ENCODE measurements at places on chromosomes 7 and 10.
A peak's percentile ranks its signal among the peaks of the same experiment; 100 is the strongest.

GRCh38 chr10:33064706-33065105 is 106.7 kb upstream of the ITGB1 start:
- DNase-seq: no peak

DNA sequence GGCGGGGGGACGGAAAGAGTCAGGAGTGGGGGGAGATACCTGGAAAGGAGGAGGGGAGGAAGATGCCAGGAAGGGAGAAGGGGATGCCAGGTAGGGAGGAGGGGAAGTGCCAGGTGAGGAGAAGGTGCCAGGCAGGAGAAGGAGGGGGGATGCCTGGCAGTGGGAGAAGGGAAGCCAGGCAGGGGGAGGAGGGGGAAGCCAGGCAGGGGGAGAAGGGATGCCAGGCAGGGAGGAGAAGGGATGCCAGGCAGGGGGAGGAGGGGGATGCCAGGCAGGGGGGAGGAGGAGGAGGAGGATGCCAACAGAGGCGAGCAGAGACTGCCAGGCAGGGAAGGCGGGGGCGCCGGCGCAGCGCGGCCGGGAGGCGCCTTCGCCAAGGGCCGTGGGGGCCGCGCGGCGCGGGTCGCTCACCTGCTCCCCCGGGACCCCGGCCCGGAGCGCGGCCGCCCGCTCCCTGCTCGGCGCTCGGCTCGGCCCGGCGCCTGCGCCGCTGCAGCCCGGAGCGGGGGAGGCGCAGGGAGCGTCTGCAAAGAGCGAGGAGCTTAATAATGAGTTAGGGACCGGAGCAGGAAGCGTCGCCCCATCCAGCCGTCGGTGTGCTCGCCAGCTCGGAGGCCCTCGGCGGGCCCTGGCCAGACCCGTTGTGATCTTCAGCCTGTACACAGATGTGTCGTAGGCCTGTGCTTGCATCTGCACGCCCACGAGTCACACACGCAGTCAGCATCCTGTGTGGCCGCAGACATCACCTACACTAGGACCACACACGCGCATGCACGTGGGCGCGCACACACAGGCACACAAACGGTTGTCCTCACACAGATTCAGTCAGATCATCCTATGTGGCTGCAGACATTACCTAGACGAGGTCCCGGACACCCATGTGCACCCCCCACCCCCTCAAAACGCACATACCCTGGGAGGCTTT is 28.4 kb upstream of the SMARCD3 start:
- DNase-seq: peak; percentile 28

DNA sequence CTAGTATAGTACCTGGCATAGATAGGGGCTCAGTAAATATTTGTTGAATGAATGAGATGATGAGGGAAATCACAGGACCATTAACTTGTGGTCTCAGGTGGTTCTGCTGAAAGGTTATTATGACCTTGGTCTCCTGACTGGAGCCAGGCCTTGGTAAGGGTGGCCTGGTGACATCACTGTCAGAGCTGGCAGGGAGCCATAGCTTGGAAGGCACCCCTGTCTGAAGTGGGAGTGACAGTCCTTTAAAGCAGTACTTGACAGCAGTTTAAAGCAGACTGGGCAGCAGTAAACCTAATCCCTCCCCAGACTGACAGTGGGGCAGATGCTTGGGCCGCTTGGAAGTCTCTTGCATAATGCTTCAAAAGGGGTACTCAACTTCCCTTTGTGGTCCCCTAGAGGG is 13.4 kb downstream of the DPCD start:
- no peak for DNase-seq

GRCh38 chr7:142880876-142881505 is 4.6 kb downstream of the TRPV6 start:
- no peak for DNase-seq

- DNase-seq: no peak
Observed at GRCh38 chr10:105857268-105858264, 1216.5 kb downstream of the SORCS3 start.

DNA sequence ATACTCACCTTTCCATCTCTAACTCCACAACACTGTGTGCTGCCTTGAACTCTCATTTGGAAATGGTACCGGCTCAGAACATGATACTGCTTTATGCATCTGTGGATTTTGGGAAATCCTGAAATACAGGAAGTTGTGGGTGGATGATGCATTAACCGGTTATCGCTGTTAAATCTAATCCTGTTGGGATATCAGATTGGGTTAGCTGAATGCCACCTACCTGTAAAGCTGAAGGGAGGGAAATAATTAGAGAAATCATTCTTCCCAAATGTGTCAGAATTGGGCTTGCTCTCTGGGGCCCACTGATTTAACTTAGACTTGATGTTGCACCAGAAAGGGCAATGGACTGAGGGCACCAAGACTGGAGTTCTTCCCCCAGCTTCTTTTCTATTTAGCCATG is 54.0 kb downstream of the CH25H start:
- DNase-seq: no peak

DNA sequence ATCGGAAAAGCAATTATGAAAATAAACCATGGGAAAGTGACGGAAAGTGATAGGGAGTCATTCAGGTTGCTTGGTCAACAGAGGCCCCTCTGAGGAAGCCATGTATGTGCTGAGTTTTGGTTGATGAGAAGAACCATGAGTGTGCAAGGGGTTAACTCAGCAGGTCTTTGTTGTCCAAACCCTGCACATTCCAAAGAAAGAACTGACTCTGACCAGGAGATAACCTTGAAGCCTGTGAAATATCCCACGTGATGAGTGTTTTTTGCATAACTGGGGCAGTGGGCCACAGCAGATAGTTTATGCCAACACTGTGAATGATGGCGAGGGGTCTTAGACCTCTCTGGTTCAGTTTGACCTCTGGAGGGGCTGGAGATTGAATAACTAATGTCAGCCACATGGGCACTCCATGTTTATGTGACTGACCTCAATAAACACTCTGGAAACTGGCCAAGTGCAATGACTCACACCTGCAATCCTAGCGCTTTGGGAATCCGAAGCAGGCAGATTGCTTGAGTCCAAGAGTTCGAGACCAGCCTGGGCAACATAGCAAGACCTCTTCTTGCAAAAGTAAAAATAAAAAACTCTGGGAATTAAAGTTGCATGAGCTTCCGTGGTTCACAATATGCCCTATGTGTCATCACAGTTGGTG is 154.0 kb upstream of the FOXK1 start:
- no peak for DNase-seq

DNA sequence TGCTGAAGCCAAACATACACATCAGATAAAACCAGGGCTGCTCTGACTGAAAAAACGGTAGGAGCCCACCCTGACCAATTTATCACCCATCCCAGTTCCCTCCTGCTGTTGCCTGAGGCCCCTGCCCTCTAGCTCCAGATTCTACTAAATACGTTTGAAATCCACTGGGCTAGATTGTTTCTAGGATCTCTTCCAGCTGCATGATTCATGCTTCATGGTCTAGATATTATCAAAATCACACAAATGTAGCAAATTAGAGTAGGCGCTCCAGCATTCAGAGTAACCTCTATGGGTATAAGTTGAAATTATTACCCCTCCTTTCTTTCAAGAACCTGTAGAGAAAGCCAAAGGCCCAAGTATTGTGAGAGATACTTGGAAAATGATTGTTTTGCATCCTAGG is 151.2 kb upstream of the FAM13C start:
- DNase-seq: no peak

DNA sequence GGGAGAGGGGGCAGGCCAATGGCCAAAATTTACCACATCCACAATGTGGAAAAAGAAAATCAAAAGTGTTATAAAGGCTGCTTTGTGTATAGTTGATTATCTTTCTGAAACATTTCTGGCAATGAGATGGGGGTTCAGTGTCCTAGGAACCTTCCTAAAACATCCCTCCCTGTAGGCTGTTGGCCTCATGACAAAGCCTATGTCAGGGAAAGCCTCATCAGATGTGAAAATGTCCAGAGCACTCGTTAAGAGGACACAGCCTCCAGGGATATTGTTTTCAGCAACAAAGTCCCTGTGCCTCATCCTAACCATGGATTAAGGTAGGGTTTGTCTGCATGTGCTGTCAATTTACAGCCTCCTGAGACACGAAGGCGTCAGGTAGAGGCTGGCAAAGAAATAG is 17.0 kb downstream of the SUN3 start:
- DNase-seq: no peak

DNA sequence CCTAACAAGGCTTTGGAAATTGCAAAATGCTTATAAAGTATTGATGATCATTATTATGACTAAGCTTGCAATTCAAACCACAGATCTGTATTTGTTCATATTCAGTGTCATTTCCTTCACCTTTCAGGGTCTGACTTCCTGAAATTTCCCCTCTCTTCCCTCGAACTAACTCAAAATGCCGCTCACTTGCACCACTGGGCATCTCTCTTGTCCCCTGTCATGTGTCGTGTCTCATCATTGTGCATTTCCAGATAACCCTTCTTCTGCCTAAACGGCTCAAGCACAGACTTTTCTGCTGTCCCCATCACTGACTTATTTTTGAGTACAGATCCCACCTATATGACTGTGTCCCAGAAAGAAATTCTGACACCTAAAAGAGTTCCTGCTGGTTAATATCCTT is 41.0 kb upstream of the CELF2 start:
- DNase-seq: no peak

GRCh38 chr7:155464183-155464582 is 6.3 kb downstream of the EN2 start:
- DNase-seq: no peak

DNA sequence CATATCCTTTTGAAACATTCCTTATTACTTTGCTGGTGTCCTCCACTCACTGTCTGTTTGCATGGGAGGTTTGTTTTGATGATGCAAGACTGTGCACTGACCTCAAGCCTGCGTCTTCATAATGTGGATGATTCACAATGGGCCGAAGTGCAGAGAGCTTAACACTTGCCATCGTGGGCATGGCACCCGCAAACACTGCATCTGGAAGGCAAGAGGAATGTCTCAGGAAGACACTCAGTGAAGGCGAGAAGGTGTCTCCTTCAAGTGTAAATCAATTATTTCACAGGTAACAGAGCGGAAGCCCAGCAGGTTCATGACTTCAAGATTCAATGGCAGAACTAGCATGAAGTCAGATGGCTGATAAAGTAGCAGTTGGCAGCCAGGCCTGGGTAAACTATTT is 98.1 kb downstream of the DPY19L1 start:
- DNase-seq: no peak

GRCh38 chr10:19908991-19909696 is 92.9 kb downstream of the PLXDC2 start:
- no peak for DNase-seq

DNA sequence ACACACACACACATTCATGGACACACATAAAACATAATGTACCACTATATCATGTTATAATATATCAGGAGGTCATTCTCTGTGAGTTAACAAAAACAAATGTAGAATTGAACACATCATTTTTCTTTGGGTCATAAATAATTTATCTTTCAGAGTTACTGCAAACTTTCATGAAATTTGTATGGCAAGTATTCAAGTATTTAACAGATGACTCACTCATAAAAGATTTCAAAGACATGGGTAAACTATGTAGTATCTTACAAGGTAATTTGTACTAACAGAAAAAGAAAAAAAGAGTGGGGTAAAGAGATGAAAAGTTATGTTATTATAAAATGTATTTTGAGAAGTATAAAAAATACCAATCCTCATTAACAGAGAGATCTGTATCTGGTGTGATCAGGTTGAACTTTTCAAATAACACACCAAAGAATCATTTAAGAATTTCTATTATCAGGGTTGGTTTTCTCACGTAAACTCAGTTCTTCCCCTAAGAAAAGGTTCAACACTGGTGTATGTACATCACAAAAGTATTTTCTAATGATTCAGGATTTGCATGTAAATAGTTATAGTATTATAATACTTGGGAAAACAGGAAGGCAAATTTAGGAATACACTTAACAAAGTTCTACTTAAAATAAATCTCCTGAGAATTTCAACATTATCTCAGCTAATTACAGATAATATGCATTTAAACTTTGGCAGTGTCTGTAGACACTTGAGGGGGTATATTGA is 933.1 kb upstream of the LRRN3 start:
- no peak for DNase-seq

- DNase-seq: no peak
Observed at GRCh38 chr7:95113590-95113989, 206.2 kb downstream of the PPP1R9A start.

DNA sequence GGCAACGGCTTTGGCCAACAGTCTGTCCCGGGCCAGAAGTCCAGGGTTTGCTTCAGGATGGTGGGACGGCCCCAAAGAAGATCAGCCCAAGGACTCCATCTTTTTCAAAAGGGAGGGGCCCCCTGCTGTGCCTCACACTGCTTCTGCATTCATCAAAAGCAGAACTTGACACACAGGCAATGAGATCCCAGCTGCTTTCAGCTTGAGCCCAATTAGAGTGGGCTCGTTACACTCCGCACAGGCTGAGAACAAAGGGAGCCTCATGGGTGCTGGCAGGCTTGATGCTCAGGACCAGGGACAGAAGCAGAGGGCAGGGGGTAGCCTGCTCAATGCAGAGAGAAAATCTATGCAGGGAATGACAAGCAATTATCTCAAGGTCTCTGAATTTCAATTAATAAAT is 45.5 kb downstream of the VOPP1 start:
- DNase-seq: peak; percentile 32

DNA sequence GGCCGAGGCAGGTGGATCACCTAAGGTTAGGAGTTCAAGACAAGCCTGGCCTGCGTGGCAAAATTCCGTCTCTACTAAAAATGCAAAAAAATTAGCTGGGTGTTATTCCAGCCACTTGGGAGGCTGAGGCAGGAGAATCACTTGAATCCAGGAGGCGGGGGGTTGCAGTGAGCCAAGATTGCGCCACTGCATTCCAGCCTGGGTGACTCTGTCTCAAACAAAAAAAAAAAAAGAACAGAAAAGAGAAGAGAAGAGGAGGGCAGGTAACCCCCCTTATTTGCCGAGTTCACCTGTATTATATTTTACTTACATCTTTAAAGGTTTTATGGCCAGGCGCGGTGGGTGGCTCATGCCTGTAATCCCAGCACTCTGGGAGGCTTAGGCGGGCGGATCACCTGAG is 91.7 kb downstream of the RNF216 start:
- no peak for DNase-seq

DNA sequence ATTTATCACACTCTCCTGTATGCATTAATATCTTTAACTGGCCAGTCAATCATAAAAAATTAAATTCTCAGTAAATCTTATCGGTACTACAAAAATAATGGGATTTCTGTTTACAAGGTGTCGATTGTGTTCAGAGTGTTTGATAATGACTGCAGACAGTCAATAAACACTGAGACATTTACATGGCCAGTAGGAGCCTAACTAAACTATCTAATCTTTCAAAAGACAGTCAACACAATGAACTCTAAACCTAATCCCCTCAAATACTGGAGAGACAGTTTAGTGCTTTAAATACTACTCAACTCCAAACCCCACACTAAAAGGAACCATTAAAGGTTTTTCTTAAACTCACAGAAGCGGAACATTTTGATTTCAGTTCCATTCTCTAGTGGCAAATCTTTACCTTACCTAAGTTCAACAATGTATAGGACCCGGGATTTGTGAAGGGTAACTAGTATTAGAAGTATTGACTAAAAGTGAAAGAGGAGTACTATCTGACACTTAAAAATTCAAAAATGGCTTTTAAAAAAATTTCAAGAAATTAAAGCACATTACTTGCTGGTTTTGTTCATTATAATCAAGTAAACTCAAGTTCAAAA is 37.3 kb upstream of the EXOC6 start:
- DNase-seq: no peak

GRCh38 chr7:129951226-129952085 is 1.3 kb downstream of the UBE2H start:
- no peak for DNase-seq

All from NCI-H2081 treated with DMSO at 0.1 percent for 48 hours (cell line).